ACHN (cell line): ENCODE measurements at places on chromosomes 3 and 15.

DNA sequence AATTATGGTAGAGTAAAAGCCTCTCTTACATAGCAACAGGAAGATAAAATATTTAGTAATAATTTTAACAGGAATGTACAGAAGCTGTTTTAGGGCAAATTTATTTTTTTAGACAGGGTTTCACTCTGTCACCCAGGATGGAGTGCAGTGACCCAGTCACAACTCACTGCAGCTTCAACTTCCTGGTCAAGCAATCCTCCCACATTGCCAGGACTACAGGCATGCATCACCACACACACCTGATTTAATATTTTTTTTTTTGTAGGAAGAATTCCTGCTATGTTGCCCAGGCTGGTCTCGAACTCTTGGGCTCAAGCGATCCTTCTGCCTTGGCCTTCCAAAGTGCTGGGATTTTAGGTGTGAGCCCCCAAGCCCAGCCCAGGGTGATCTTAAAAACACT lies 61.1 kb downstream of the PCCB start:
- DNase-seq = no peak

- DNase-seq = peak; percentile 70
Observed at GRCh38 chr3:28915741-28916500, 364.9 kb upstream of the RBMS3 start.

- no peak for DNase-seq
Observed at GRCh38 chr3:45933591-45933990, 9.7 kb upstream of the CXCR6 start.

- no peak for DNase-seq
Observed at GRCh38 chr15:99182791-99183190, 66.6 kb downstream of the TTC23 start.

GRCh38 chr3:173920386-173920785 lies 522.8 kb downstream of the NLGN1 start:
- peak; percentile 68 for DNase-seq

- no peak for DNase-seq
Observed at GRCh38 chr3:66224220-66224619, 3.4 kb downstream of the SLC25A26 start.

DNA sequence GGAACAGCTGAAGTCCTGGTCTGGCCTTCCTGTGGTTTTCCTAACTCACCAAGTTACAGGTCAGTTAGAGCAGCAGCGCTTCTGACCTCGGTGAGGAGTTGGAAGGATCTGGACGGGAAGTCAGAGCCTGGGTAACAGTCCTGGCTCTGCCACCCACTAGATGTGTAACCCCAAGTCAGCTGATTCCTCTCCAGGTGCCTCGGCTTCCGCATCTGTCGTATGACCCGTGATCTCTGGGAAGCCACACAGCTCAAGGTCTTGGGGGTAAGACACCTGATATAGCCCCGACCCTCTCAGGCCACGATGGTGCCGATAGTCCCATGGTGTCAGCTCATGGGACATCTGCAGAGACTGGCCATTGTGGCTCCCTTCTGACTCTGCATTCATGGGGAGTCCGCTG lies 8.3 kb upstream of the PIGZ start:
- DNase-seq = no peak

- peak; percentile 24 for DNase-seq
Observed at GRCh38 chr3:29240248-29240647, 40.6 kb upstream of the RBMS3 start.

GRCh38 chr3:58422756-58423325 lies 10.8 kb downstream of the PDHB start:
- DNase-seq = peak; percentile 9

GRCh38 chr3:175851541-175851940 lies 992.4 kb downstream of the NAALADL2 start:
- DNase-seq = no peak

GRCh38 chr3:65029130-65029529 lies 341.3 kb upstream of the ADAMTS9 start:
- no peak for DNase-seq

DNA sequence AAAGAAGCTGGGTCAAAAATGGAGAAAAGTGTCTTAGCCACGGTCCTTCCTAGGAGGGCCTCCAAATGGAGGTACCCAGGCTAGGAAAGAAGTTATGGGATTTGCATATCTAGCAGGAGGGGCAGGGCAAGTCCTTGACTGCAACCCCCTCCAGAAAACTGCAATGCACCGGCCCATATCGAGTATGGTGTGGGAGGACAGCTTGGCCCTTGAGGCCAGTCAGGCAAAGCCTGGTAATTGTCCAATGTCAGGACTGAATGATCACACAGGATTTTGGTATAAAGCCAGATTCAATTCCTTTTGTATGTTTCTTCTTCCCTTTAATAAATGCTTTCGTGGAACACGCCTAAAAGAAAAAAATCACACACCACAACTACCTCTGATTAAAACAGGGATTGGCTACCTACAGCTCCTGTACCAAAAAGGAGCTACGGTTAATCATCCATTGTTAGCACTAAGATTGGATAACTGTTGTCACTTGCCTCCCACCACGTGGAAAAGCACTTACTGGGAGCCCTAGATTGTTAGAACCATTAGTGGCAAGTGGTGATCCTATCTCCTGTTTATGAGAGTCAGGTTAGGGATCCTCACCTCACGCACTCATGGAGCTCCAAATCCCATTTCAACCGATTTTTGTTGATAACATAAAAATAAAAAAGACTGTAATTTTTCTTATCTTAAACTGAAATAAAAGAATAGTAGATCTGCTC lies 1.2 kb downstream of the ZNF770 start:
- DNase-seq = no peak

DNA sequence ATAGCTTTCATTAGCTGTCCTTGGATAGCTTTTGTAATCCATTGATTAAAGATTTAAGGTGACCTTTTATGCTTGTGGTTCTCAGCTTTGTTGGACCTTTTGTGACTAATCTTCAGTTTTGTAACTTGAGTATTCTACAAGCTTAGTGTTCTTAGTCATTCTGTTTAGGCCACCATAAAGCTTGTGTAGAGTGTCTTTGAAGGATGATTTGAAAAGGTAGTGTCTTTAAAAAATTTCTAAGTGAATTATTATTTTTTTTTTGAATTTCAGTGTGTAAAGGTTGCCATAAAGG lies 7.5 kb downstream of the MORF4L1 start:
- DNase-seq = no peak

DNA sequence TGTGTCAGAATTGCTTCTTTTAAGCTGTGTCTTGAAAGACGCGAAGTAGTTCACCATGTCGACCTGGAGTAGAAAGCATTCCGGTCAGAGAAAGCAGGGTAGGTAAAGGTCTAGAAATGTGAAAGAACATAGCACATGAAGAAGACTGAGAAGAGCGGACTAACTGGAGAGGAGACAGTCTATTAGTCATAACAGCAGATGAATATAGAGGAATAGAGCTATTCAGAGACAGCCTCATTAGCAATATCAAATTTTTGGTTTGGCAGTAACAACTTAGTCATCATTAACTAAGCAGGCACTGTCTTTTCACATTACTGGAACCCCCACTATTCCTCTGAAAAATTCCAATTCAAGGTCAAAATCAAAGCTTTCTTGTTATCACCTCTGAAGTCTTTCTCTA lies 678.8 kb downstream of the DIPK2A start:
- no peak for DNase-seq

GRCh38 chr15:47291767-47292166 lies 425.5 kb upstream of the SEMA6D start:
- no peak for DNase-seq

- DNase-seq = no peak
Observed at GRCh38 chr3:127339928-127340861, 52.3 kb upstream of the PRR20G start.

GRCh38 chr3:110521019-110521418 lies 550.6 kb upstream of the NECTIN3 start:
- DNase-seq = no peak

- no peak for DNase-seq
Observed at GRCh38 chr15:67068710-67069400, 3.5 kb downstream of the SMAD3 start.

DNA sequence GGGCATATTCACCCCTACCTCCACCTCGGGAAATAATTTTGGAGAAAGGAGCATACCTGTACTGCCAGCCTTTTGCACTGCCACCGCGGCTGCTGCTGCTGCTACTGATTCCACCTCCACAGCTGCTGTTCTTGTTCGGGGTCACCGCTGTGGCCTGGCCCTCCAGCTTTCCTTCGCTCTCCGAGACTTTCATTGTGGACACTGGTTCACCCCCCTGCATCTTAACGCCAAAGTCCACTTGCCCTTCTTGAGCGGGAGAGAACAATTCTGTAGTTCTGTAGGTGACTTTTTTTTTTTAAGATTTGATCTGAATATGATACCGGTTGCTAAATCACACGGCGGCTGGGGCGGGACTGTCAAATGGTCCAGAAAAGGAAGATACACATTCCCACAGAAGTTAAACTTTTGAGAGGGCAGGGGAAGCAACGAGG lies 701 bp downstream of the OSBPL11 start:
- DNase-seq = peak; percentile 25

DNA sequence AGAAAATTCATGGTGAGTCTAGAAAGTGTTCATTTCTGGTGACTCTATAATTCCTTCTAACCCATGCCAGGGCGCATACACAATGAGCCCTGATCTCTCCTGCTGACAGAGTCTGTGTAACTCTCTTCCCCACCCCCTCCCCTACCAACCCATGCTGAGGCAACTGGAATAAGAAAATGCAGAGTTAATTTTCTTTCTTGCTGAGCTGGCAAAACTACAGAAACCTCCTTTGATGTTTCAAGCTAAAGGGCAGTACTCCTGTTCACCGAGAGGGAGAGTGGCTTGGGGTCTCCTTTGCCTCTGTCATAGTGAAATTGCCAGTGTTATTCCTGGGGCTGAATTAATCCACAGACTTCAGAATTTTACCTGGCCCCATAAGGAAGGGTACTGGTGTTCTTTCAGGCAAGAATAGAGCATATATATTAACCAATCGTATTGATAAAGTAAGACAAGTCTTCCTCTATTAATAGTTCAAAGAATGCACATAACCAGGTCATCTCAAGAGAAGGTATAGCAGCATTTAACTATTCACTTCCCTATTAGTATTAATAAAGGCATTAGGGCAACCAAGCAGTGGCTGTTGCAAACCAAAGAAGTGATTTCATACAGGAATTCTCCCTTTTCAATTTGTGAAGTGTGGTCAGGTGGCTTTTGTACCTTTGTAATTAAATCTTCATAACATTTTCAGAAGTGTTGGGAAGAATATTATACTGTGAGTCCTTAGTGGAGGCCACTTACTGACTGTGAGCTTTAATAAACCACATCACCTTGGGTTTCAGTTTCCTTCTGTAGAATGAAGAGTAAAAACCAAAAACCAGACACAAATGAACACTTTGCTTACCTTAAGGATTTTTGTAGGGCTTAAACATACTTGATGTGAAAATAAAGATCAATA lies 4.1 kb downstream of the GAP43 start:
- no peak for DNase-seq
